CMK (cell line): ENCODE measurements at places on chromosomes 1 and 21.

DNA sequence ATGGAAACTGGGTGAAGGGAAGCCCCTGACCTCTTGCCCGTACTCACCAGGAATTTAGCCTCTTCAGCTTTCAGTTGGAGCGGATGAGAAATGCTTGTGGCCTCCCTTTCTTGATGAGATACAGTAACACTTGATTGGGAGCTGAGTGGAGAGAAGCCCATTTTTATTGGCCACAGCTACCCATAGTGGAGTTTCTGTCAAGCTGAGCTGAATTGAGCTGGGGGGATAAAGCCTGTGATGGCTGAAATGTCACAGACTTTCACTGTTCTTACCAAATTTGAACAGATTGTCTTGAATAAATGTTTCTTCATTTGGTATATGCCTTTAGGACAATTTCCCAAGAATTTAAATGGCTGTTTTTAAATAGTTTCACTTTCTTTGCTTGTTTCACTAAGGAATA is 125.9 kb downstream of the ZMYM4 start:
- DNase-seq: no peak

GRCh38 chr1:212728606-212729005 is 29.0 kb upstream of the BATF3 start:
- DNase-seq: no peak

- DNase-seq: peak; percentile 9
Observed at GRCh38 chr21:35932232-35932911, 128.0 kb downstream of the SETD4 start.

DNA sequence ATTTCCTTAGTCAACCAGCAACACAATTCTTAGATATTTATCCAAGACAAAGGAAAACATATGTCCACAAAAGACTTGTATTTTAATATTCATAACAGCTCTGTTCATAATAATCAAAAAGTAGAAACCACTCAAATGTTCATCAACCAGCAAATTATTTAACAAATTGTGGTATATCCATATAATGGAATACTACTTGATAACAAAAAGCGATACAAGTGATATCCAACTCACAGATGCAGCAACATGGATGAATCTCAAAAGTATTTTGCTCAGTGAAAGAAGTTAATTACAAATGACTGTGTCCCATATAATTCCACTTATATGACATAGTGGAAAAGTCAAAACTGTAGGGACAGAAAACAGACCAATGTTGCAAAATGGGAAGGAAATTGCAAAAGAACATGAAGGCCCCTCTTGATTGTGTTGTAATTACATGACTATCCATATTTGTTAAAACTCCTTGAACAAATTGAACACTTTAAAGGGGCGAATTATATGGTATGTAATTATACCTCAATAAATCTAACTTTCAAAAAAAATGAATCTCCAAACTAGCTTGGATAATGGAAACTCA is 116.9 kb downstream of the EDEM3 start:
- no peak for DNase-seq

GRCh38 chr1:58841455-58841854 is 57.6 kb upstream of the JUN start:
- no peak for DNase-seq

GRCh38 chr1:210298936-210299335 is 29.8 kb upstream of the HHAT start:
- no peak for DNase-seq

DNA sequence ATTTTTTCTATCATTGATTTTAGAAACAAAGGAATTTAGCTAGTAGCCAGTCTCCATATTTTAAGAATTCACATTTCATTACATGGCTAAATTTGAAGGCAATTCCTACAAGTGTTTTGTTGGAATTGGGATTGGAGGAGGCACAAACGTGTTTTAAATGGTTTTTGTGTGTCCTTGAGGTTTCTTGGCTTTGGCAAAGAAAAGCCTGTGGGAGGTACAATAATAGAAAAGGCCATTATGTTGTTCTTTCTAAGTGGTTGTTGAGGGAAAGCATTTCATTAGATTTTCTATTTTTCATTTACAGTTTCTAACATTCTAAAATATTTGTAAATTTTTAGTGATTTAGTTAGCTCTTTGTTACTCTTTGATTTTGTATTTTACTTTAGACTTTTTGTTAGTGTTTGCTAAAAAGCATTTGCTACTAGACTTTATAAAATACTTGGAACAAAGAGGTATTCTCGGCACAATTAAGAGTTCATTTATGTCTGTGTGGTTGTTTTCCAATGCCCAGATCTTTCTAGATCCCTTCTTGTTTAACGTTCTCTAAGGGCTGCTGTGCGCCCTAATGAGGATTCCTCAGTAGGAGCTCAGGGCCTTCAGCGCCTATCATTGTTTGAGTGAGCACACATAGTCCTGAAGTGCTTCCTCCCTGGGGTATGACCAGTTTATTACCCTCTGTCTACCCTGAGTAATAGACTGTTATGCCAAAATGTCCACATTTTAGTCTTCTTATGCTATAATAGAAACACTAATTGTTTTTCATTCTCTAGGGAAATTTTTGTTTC is 70.0 kb upstream of the KIAA1614 start:
- DNase-seq: no peak

GRCh38 chr1:198711837-198712236 is 73.0 kb downstream of the PTPRC start:
- no peak for DNase-seq

DNA sequence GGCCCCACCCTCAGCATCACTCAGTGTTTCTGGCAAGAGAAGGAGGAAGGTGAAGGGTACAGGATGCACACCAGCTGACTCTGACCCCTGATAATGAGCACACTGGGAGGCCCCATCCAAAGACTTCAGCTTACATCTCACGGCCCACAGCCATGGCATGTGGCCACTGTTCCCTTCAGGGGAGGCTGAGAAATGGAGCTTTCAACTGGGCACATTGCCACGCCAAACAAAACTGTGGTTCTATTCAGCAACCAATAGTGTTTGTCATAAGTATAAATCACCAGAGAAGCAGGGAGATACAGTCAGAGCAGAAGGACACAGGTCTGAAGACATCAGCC is 12.7 kb upstream of the TRAF3IP3 start:
- no peak for DNase-seq

DNA sequence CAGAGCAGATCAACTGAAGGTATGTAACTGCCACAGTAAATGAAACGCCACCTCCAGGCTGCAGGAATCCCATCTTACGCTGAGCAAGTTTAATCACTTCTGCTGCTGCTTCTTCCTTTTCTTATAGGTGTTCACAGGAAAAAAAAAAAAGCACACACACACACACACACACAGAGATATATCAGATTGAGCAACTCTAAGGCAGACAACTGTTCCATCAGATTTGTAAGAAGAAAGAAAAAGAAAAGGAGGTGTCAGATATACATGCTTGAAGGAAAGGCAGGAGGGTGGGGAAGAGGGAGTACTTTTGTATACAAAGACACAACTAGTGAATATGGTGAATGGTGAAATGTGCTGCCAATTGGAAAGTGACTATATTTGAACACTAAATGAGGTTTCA is 28.6 kb downstream of the DSTYK start:
- no peak for DNase-seq

DNA sequence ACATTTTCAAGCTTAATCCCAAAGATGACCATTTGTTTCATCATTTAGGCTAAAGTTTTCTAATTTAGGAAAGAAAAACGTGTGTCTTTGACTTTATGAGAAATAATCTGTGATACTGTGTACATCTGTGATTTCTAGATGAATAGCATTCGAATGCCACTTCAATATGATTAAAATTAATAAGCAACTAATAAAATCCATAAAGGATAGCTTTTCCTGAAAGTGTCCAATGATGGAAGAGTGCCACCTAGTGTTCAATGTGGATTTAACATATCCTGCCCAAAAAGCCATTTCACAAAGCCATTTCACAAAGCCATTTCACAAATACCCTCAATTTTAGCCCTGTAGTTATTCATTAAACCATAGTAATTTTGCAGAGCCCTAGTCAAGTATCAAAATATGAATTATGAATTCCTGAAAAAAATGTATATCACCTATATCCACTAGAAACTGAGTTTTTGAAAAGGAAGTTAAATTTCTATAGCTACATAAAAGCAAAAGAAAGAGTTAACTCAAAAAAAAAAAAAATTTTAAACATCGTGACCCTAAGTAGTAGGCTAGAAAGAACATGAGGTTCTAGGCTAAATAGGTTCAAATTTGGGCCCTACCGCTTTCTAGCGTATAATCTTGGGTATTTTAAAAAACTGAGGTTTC is 19.1 kb downstream of the NME7 start:
- no peak for DNase-seq

DNA sequence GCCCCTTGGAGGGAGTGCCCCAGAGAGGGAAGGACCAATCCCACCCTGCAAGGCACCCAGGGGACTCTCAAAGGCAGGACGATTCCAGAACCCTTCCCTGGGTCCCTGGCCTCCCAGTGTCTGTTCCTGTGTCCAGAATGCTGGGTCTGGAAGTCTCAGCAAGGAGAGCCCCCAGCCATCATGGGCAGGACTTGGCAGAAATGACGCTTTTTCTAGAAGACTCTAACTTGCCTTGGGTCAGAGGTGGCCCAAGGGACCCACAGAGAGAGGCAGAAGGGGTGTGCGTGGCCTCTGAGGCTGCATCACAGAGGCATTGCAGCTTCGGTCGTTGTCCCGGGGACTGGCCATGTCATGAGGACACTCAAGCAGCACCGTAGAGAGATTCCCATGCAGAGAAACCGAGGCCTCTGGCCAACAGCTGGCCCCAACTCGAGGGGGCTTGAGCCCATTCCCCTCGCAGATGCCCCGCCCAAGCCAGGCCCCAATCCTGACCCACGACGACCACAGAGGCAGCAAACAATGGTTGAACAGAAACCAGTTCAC is 57.8 kb downstream of the WNT9A start:
- DNase-seq: no peak

DNA sequence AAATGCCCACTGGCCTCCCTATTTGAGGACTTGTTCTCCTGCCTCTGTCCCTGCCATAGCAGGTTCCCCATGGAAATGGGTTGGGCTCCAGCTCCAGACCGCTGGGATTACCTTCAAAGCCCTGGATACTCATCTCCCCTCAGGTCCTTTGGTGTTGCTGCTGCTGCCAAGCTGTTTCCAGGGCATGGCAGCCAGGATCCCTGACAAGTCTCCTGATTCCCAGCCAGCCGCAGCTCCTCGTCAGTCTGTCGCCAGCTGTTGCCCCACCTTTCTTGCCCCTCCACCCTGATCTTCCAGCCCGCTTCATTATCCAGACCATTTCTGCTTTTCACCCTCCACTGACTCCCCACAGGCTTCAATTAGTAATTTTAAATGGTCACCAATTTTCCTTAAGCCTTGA is 68.3 kb upstream of the KCND3 start:
- DNase-seq: no peak

DNA sequence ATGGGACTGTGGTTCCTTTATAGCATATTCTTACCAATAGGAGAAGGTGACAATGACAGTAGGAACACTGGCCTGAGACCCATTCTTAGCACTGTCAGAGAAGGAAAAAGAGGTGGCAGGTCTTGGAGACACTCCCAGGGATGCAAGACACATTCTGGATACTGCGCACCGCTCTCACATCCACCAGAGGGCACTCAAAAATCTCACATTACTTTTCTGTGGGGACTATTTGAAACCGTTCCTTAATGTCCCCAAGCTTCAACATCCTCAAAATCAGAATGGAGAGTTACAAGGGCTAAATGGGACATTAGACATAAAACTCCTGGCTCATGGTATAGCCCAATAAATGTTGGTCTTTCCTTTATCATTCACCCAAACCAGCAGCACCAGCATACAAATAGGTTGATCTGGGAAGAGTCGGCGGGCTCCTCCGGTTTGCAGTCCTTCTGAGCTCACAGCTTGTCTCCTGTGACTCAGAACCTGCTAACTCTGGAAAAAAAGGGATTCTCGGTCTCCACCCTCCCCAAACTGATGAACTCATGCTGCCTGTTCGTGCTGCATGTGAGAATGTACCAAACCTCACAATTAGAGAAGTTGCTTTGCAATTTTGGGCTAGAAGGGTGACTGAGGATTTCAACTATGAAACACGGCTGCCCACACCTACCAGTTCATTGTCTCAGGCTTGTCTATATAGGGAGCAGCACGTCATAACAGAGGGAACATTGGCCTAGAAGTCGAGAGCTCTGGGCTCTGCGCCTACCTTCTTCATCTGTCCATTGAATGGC is 40.2 kb downstream of the IL12RB2 start:
- DNase-seq: no peak

DNA sequence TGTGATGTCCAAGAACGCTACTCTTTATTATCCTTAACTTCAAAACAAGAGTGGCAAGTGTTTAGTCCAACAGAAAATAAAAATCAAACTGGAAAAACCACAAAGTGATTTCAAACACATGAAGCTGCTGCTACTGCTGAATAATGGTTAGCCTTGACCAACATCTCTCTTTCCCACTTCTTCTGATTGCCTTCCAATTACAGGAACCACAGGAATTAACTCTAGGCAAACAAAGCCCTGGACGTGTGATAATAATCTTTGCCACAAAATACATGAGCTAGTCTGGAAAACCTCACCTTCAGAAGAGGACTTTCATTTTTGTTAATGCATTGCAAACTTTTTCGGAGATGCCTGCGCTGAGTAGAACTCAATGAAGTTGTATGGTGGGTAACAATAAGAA is 48.6 kb upstream of the COL11A1 start:
- no peak for DNase-seq

DNA sequence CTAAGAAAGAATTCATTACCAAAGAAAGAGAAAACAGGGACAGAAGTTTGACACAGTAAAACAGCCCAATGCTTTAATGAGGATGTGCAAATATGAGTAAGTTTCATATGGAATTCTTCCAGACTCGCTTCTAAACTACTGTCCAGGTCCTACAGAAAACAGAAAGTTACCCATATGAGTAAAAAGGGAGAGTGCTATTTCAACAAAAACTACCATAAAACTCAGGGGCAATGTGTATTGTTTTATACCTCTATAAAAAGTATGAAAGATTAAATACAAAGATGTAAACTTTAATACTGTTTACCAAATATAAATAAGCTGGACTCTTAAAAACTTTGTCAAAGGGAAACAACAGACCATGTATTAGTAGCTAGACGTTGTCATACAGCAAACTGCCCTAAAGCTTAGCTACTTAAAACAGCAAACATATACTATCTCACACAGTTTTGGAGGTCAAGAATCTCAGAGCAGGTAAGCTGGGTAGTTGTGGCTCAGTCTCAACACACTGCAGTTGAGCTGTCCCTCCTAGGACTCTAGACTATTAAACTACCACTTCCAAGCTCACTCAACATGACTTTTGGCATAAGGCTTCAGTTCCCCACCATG is 174.9 kb downstream of the COP1 start:
- no peak for DNase-seq

DNA sequence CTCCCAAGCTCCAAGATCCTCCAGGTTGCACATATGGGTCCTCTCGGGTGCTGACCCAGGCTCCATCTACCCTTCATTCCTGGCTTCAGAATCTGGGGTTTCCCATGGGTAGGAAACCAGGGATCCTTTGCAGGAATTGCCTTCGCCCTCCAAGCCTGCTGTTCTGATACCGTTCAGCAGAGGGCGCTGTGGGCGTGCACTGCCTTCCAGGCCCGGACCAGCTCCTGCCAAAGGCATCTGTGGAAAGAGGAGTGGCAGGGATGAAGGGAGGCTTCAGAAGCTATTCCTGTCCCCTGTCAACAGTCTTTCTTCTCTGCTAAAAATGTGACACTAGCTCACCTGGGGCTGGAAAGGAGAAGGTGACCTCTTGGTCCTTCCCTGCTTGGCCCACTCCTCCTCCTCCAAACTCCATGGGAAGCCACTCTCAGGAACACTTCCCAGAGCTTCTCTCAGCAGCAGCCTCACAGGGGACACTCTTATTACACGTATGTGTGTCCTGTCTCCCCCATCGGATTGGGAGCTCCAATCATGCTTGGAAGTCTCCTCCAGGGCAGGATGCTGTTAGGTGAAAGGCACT is 71.2 kb downstream of the VWA5B1 start:
- no peak for DNase-seq

- no peak for DNase-seq
Observed at GRCh38 chr1:155717041-155717440, 28.1 kb downstream of the DAP3 start.
